ENCODE measurements at places on chromosomes 2 and 18. TPM values are rescaled to one million over a fixed set of nuclear protein-coding genes. Genes with fewer than 3 reads are reported as not detected.

Gene RAX
- not detected for total RNA-seq

Gene SEH1L
- 28.9 TPM for total RNA-seq

Gene FTCDNL1
- total RNA-seq = 3.4 TPM

Gene BOK
- total RNA-seq = 30.2 TPM

Gene AGAP1
- total RNA-seq = 23.9 TPM

Gene SPATS2L
- 117 TPM for total RNA-seq

Gene HOXD4
- 0.53 TPM for total RNA-seq

Gene ZNF804A
- total RNA-seq = not detected

Gene ANKRD62
- total RNA-seq = not detected

Gene PMS1
- total RNA-seq = 13.8 TPM

Gene HRH4
- not detected for total RNA-seq

Gene KCNJ3
- total RNA-seq = 27.5 TPM
